ENCODE measurements at places on chromosomes 11 and 22.
A peak's percentile ranks its signal among the peaks of the same experiment; 100 is the strongest.

- no peak for DNase-seq
Measured at GRCh38 chr11:87926250-87926970, 248.8 kb downstream of the RAB38 start.

DNA sequence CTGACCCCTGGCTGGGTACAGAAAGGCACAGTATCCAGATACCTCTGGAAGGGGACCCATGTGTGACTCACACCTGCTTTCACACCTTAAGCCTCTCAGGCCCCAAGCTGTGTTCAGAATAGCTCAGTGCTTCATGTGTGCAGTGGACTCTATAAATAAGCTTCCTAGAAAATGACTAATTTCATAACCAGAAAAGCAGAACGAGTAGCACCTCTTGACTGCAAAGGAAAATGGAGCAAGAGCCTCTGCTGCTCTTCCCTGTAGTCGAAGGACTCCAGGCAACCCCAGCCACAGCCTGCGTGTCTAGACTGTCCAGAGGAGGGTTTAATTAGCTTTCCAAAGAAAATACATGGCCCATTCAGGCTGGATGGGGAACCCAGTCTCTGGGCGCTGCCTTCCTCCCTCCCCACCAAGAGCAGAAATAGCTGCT is 23.1 kb downstream of the PTPN5 start:
- DNase-seq: no peak

DNA sequence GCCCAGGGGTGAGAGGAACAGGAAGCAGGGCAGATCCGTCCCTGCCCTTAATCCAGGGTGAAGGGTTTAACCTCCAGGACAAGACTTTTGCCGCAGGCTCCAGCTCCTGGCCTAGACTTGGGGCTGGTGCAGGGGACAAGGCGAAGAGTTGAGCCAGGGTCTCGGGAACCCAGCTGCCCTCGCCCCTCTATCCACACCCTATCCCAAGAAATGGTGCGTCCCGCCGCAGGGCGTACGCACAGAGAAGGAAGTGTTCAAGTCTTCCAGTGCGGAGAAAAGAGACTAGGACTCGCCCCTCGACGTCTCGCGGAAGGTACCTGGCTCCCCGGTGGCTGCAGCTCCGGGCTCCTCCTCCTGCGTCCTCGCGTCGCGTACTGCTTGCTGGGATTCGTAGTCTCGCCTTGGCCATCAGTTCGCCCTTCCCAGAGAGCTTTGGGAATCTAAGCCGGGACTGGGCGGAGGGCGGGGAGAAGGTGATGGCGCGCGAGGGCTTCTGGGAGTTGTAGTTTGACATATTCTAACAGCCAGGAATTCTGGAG is at the start of gene ZMAT5:
TSS of gene ZMAT5 (minus strand) at position 376 of the 539 bp plus-strand sequence. CDS start 18,463 bp downstream, outside the sequence.
- DNase-seq: peak; percentile 84

GRCh38 chr22:24391836-24392217 is 35.6 kb upstream of the ADORA2A start:
- DNase-seq: no peak

DNA sequence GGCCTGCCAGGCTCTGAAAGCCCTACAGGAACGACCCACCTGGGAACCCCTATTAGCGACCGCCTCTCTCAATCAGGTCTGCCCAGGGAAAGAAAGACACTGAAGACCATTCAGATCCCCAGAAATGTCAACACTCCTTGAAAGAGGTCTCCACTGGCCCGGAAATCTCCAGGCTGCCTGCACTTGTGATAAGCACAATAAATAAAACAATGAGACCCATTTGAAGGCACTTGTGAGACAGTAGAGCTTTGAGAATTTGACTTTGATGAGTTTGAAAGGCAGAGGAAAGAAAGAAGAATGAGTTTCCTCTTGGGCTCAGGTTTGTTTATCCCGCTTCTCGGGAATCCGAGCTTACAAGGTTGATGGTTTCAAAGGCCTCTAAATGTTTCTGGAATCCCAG is 416.3 kb downstream of the BUD13 start:
- DNase-seq: no peak

DNA sequence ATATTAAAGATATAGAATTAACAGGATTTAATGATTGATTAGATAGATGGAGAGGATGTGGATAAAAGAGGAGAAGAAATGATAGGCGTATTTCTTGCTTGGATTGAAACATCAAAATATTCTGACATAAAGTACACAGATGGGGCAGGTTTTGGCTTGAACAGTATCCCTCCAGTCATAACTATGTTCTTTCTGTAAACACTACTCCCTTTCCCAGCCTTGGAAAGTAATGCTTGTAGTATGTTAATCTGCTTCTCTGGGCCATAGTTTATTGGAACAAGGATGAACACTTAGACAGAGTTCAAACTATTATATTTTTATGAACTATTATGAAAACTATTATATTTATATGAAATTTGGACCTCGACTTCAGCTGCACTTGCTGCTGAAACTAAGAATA is 419.2 kb downstream of the AASDHPPT start:
- no peak for DNase-seq

- DNase-seq: no peak
Measured at GRCh38 chr11:119623682-119624081, 105.3 kb downstream of the NECTIN1 start.

GRCh38 chr11:128697645-128698174 is 3.8 kb downstream of the FLI1 start:
- no peak for DNase-seq

DNA sequence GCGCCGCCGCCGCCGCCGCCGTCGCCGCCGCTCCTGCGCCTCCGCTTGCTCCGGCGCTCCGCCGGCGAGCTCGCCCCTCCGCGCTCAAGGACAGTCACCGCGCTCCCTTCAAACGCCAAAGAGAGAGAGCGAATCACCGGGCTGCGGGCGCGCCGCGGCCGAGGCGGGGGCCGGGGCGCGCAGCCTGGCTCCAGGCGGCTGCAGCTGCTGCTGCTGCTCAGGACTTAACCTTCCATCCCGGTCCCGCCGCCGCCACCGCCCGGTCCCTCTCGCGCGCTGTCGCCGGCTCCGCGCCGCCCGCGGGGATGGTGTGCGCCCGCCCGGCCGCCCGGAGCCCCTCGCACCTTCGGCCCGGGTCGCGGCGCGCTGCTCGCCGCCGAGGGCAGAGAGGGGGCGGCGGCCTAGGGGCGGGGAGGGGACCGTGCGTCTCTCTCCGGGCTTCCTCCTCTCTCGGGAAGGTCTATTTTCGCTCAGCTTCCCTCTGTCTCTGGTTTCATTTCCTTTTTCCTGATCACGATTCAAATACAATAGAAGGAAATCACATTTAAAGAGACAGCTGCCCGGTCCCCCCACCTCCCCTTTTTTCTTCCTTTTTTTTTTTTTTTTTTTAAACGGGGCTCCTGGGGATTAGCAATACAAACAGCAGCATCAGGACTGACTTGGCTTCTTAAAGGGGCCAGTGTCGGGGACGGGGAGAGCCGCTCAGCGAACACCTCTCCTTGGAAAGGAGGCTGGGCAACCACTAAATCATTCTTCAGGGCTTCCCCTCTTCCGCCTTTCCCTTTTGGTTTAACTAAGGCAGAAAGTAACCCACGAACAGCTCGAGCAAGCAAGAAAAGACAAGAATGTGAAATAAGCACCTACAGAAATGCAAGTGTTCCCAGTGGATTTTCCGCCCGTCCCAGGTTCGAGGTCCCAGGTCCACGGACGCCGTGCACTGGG is 22.1 kb downstream of the LMO2 start:
- no peak for DNase-seq

DNA sequence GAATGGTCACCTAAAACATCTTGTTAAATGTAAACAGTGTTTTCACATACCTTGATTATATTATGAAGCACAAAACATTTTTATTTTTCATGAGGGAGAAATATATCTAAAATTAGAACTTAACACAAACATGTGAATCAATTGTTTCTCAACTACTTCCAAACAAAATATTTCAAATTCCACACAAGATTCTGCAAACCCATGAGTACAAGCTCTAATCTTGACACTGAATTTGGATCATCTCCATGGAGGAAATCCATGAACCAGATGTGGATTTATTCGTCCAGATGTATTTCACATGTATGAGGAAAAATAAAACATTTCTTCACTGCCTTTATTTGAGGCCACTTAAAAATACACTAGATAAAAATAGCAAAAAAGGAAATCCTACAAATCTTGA is 184.2 kb downstream of the SBF2 start:
- DNase-seq: no peak

DNA sequence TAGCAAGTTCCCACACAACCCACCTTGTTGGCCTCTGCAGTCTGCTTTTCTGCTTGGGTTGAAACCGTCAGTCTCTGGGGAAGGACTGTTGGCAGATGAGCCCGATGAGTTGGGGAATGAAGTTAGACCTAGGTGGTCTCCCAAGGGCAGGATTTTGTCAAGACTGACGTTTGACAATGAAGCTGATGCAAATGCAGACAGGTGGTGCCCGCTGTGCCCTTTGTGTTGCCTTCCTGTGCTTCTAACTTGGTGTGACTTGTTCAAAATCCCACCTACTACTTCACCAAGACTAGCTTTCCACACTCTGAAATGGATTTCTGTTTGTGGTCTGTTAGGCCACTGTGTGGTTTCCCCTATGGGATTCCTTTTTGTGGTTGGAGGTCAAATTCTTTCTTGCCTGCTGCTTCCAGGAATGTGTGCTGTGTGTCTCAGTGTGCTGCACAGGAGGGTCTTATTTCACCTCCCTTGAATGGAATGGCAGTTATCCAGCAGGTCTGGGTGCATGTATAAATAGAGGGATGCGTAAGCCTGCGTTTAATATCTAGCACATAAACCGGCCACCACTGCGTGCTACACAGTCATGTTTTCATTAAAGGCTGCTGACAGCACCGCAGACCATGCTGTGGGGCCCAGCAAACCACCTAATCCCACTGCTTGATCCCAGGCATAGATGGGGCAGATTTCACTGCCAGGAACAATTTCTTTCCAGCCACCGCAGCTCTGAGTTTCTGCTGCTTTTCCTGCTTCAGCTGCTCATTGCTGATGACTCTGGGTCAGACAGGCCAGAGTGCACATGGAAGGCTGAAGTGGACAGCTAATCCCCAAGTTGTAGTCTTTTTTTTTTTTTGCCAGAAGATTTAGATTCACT is 44.8 kb downstream of the ADAMTS8 start:
- no peak for DNase-seq

DNA sequence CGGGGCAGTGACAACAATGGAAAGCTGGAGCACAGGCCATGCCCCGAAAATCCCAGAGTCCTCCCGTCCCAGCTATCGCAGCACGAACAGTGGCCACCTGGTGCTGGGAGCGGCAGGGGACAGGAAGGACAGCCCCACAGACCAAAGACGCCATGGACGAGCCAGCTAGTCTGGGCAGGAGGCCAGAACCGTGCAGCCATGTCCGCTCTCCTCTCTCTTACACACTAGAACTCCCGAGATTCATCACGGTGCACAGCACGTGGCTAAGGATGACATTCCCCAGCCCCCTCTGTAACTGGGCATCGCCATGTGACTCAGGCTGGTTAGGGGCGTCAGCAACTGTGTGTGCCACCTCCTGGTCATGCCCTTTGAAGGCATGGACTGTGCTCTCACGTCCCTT is 4.6 kb downstream of the CDPF1 start:
- no peak for DNase-seq

DNA sequence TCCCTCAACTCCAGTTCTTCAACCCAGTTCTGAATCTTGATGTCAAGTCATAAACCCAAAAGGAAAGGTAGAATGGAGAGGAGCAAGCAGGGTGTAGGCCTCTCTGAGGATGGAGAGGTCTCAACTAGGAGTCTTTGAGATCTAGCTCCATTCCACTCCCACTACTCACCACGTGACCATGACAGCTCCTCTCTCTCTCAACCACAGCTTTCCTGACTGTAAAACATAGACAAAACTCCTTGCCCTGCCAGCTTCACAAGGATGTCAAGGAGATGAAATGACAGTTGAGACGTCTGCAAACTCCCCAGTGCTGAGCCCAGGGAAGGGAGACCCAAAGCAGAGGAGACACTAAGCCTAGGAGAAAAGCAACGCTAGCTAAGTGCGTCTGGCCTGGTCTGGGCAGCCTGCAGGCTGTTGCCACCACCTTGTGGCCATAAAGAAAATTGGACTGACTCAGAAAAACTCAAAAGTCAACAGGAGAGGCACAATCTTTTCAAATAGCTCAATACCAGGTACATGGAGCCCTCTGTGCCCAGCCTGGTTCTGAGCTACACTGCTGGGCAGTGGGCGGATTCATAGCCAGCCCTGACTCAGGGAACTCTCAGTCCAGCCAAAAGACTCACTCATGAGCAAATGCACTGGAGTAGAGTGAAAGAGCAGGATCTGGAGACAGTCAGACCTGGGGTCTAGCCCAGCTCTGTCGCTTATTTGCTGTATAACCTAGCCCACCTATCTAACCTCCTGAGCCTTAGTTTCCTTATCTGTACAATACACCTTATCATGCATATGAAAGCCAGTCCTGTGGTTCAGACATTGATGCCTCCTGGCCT is 3.4 kb downstream of the CLPB start:
- DNase-seq: no peak

DNA sequence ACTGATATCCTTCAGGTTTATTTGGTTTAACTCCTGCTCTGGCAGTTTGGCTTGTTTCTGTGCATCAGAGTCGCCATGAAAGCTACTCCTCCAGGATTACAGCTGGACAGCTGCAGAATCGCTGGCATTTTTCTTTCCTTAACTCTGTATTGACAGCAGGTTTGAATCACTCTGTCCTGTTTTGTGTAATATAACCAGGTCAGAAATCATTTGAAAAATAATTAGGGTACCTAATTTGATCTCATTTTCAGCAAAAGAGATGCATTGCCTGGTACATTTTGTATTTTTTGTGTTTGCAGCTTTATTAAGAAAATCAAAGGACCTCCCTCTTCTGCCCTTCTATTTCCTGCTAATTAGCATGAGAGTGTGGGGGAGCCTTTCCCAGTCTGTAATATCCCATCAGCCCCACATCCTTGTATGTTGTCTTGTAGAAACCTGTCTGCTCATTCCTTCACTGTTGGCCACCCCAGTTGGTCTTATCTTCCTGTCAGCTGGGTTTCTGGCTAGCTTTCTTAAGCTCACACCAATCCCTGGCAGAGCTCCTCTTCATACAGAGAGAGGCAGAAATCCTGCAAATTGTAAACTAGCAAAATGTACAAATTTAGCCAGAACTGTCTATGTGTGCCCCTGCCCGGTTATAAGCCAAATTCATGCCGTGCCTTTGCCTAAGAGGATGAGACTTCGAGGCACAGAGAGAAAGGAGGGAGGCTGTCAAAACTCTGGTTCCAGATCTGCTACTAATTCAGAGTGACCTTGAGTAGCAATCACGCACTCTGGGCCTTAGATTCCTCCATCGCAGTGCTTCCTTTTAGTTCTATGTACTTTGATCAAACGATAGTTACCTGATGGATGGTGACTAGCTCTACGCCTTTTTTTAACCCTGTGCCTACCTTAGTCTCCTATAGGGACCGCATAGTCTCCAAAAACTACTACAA is 200.6 kb downstream of the NAV2 start:
- no peak for DNase-seq

- no peak for DNase-seq
Measured at GRCh38 chr11:125532668-125533067, 36.6 kb upstream of the FEZ1 start.

DNA sequence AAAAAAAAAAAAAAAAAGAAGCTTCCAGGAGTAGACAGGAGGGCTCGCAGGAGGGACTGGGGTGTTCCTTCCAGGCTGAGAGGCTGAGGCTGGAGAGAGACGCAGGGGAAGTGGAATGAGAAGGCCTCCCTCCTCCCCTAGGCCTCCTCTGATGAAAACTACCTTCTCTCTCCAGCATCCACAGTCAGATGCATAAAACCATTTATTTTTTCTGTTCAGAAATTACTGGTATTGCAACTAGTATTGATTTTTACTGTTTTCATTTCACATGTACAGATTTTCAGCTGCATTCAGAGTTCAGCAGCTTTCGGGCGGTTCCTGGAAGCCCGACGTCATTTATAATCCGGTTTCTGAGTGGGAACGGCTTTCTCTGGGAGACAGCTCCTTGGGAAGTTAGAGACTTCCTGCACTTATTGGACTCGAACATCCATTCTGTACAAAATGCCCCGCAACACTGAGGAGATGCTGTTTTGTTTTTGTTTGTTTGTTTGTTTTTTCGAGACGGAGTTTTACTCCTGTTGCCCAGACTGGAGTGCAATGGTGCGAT is 6.9 kb upstream of the NFAM1 start:
- no peak for DNase-seq
